Esophagus mucosa (tissue), 1 donor: ENCODE measurements at places on chromosomes 12 and 14.

DNA sequence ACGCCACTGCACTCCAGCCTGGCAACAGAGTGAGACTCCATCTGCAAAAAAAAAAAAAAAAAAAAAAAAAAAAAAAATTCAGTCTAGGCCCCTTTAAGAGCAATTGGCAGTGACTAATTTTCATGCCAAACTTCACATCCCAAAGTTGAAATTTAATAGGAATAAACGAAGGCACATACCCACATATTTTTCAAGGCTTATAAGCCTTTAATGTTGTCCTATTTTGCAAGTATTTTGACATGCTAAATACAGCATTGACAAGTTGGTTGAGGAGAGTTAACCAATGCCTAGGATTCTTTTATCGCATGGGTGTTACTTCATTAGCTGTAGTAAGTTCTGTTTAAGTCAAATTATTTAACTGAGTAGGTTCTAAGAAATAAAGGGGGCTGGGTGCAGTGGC is 23.5 kb upstream of the HIP1R start:
- no peak for ATAC-seq

DNA sequence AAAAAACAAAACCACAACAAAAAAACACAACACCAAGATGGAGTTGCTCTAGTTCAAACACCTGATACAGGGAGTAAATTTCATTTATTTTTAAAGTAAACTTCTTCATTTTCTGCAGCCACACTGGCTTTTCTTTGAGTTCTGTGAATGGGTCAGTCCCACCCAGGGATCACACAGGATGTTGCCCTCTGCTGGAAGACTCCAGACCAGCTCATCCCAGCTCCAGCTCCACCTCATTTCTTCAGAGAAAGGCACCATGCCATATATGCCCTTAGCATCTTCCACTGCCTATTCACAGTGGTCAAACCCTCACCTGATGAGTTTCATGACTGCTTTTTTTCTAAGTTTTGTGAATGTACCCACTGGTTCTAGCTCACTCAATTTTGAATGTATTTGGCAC is 8.0 kb downstream of the GLIPR1 start:
- peak; percentile 48 for ATAC-seq

DNA sequence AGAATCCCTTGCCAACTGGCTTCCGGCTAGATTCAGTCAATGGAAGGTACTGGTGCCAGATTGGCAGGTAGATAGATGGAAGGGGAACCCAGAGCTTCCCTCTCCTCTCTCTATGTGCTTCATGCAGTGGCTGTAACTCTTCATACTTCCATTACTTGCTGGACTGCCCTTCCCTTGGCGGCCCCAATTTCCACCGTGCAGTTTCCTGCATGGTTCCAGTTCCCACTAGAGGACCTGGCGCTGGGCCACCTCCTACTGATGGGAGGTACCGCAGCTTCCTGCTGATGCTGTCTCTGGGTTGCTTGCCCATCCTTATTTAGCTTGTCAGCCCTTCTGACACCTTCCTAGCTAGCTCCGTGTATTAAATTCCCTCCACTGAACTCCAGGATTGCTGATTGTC is 226.4 kb downstream of the ANO2 start:
- no peak for ATAC-seq

- no peak for ATAC-seq
Observed at GRCh38 chr12:49165114-49165513, 23.8 kb downstream of the TUBA1A start.

- no peak for ATAC-seq
Observed at GRCh38 chr12:48202766-48203165, 326 bp downstream of the OR10AD1 start.

DNA sequence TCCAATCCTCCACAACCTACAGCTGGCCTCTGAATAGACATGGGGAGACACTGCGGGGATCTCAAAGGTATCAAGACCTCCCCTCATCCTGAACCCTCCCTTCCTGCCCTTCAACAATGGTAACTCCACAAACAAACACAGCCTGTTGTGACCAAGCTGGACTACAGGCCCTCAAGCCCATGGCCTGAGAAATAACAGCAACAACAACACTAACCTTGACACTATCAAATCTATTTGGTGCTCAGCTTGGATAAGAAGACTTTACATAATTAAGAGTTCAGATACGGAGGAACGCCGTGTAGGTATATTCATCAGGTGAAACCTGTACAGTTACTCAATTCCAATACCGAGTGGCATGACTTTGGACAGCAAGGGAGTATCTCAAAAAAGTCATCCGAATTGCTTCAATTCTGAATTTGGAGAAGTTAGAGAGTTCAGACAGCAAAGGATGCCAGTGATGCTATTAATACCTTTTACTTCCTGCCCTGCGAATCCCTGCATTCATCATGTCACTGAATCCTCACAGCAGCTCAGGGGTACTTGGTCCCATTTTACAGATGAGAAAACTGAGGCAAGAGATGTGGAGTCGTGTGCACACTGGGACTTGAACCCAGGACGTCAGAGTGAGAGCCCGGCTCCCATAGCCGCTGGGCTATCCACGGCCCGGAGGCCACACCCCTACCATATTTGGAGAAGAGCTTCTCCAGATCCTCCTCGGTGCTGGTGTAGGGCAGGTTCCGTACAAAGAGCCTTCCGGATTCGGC is 17.8 kb downstream of the RBM19 start:
- ATAC-seq = no peak

GRCh38 chr12:9103050-9103849 is 12.5 kb downstream of the A2M start:
- no peak for ATAC-seq

DNA sequence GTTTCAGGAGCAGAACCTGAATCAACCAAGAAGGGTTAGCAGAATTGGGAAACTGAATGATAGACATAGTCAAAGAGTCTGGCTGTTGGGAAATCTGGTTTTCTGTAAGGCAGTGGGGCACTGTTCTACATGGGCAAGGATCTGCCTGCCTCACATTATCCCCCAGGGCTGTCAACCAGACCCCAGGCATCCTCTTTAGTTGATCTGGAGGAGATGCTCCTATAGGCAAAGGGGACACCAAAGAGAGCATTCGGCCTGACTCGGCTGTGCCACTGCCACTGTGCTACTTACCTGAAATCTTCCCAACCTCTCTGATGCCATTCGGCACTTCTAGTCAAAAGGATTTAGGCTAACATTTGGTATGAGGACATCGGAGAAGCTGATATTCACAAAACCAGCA is 4.1 kb downstream of the ISCU start:
- no peak for ATAC-seq

GRCh38 chr12:64456119-64456518 is 4.2 kb downstream of the TBK1 start:
- ATAC-seq = no peak

DNA sequence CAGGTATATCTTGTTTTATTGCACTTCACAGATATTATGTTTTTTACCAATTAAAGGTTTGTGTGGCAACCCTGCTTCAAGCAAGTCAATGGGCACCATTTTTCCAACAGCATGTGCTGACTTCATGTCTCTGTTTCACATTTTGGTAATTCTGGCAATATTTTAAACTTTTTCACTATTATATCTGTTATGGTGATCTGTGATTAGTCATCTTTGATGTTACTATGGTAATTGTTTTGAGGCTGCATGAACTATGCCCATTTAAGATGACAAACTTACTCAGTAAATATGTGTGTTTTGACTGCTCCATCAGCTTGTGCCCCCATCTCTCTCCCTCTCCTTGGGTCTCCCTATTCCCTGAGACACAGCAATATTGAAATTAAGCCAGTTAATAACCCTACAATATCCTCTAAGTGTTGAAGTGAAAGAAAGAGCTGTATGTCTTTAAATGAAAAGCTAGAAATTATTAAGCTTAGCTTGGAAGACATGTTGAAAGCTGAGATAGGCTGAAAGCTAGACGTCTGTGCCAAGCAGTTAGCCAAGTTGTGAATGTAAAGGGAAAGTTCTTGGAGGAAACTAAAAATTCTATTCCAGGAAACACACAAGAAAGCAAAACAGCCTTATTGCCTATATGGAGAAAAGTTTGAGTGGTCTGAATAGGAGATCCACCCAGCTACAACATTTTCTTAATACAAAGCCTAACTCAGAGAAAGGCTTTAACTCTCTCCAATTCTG is 365.1 kb downstream of the ATP23 start:
- no peak for ATAC-seq

DNA sequence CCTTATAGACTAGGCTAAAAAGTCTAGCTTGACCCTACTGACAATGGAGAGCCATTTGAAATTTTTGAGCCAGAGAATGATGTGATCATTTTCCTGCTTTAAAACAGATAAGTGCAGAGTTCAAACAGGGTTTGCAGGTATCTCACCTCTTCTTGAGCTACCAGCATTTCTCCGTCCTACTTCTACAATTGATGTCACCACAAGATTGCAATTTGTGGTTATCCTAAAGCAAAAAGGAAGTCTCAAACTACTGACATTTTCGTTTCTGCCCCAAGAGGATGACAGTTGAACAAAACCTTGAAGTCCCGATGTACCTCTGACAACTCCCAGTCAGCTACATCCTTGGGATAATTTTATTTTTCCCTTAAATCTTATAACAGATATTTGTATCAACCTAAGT is 86.7 kb downstream of the PTGER2 start:
- no peak for ATAC-seq

- ATAC-seq = no peak
Observed at GRCh38 chr12:75666939-75667334, 155.5 kb upstream of the KRR1 start.

DNA sequence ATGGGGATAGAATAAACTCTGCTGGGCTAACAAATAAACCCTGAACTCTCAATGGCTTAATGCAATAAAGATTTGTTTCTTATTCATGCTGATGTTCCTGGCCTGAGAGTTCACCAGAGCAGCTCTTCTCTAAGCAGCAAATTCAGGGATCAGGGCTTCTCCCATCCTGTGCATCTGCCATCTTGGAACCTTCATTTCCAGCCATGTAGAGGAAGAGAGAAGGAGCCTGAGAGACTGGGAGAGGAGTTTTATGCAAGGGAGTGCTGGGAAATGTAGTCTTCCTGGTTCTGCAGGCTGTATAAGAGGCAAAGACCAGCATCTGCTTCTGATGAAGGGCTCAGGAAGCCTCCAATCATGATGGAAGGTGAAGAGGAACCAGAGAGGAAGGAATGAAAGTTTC is 20.6 kb upstream of the APOLD1 start:
- no peak for ATAC-seq

DNA sequence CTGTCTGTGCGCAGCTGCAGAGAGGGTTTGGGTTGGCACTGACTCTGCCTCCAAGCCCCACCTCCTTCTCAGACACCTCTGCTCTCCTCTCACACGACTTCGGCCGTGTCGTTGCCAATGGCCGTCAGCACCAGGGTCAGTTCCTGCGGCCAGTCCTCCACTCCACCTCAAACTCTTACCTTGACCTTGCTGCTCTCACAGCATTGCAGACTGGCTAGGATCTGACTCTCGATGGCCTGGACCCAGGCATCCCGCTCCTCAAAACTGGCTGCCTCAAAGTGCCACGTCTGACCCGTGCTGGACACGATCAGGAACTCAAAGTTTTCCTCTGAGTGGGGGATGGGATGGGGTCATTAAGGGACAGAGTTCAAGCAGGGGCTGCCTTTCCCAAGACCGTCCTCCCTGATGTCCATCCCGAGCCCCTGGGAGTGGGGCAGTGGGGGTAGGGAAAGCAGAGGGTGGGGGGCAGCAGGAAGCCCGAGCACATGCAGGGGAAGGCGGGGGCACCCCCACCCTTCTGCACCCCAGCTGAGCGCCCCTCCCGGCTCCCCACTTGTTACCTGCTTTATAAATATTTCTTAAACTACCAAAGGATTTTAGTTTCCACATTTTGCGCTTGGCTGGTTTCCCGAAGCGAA is 10.7 kb downstream of the AGAP2 start:
- no peak for ATAC-seq

DNA sequence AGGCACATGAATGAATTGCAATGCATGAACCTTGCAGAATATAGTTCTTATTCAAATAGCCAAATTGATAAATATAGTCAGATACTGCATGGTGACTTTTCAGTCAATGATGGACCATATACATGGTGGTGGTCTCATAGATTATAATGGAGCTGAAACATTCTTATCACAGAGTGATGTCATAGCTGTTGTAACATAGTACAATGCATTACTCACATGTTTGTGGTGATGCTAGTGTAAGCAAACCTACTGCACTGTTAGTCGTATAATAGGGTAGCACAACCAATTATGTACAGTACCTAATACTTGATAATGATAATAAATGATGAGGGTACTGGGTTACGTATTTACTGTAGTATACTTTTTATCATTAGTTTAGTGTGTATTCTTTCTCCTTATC is 280.3 kb downstream of the BCAT1 start:
- ATAC-seq = no peak

GRCh38 chr14:31078766-31079165 is 52.6 kb upstream of the STRN3 start:
- ATAC-seq = no peak

DNA sequence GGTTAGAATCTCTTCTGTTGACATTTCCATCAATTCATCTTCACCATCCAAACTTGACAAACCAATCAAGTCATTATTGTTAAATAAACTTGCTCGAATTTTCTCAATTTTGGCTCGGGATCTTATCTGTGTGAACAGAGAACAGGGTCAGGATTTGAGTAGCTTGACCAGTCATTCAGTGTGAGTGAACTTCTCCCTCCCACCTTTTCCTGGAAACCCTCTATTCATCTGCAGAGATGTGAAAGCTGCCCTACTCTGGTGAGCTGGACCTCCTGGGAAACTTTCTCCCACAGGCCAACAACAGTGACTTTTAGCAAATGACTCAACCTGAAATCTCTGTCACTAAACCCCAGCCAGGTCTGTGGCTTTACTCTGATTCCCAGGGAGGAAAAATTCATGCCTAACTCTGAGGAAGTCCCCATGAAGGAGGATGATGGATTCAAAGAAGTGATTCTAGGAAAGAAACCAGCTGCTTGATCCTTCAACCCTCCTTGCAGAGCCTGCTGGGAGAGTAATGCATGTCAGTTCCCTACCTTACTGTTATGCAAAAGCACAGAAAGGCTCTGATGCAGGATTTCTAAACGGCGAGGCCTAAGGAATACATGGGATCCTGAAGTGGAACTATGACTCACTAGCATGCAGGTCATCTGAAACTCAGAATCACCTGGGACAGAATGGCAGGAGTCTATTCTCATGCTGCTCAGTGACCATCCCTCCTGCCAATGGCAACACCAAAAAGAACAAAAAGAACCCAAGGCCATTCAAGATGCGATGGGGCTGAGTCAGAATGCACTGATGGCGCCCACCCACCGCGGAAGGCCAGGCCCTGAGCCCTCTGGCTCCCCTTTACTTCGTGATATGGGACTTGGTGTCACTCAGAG is 58.0 kb downstream of the TRAFD1 start:
- no peak for ATAC-seq

DNA sequence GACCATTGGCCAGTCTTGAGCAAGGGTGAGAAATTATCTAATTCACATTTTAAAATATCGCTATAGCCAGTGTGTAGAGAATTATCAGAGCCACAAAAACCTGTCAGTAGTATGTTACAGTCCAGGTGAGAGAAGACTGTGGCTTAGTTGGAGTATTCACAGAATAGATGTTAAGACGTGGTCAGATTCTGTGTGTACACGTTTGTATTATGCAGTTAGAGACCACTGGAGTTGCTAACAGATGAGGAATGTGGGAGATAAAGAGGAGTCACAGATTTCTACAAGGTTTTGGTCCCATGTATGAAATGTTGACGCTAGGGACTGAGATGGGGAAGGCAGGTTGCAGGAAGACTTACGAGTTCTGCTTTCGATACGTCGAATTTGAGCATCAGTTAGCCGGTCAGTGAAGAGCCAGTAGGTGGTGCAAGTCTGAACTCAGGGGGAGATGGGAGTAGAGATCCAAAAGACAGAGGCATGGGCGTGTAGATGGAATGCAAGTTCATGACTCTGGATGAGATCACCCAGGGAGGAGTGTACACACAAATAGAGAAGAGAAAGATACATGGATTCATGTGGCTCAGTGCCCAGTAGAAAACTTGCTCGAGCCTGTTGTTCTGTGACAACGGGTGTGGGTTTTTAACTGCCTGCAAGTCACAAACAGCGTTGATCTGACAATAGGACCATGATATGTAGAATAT is 114.8 kb upstream of the FLRT2 start:
- peak; percentile 100 for ATAC-seq
